Left lung (tissue), 14 donors: ENCODE measurements at places on chromosomes 3 and 15. TPM values are rescaled to one million over a fixed set of nuclear protein-coding genes. Genes with fewer than 3 reads are reported as not detected.

THAP10 gene
- 1.8 TPM for total RNA-seq

TRIM42 gene
- not detected for total RNA-seq

RASGRF1 gene
- total RNA-seq: 24.0 TPM

SLC28A2 gene
- total RNA-seq: not detected

PRKCI gene
- total RNA-seq: 33.0 TPM

PRRT3 gene
- total RNA-seq: 1.8 TPM

GOLGA8F gene
- total RNA-seq: not detected

SEMA3G gene
- total RNA-seq: 36.5 TPM

DNA sequence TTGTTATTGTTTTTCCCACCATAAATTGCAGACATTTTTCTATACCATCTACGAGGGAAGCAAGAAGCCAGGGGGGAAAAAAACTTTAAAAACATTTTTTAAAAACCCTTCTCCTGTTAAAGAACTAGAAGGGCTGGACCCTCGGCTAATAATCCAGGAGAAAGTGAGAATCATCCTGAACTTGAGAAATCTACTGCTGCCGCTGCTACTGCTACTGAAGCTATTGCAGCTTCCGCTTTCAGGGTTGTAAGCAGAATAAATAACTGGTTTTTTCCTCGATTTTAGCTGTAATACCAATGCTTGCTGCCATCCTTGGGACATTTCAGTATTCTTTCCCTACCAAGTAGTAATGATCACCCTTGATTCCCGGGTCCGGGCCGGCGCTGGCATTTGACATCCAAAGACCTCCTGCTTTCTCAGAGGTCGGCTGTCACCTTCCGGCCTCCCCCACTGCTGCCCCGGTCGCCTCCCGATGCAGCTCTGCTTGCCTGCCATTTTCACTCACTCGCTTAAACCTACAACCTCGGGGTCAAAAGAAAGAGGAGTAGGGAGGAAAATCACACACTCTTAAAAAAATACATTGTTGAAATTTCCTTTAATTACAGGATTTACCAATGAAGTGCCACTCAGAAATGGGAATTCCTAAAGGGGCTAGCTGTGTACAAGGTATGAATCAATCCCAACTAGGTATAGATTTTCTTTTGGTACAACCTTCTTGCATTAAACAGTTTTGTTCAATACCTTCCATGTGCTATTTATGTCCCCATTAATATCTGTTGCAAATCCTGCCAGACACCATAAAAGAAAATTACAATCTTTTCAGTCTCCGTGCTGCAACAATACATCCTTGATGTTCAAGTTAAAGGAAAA is 674 bp upstream of the MECOM start:
- peak; percentile 21 for DNase-seq

DNA sequence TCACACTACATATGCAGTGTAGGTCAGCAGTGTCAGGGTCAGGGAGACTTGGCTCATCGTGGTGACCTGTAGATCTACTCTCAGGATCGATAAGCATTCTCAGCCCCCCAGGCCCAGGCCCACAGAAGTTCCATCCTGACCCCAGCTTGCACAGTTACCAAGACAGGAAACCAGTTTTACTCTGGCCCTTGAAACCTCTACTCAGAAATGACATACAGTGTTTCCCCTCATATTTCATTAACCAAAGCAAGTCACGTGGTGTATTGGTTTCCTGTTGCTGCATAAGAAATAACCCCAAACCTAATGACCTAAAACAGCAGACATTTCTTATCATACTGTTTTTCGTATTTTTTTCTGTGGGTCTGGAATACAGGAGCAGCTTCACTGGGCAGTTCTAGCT is 242.2 kb downstream of the SLCO3A1 start:
- no peak for DNase-seq

GRCh38 chr3:9101286-9101685 is 138.0 kb upstream of the RAD18 start:
- DNase-seq: no peak

DNA sequence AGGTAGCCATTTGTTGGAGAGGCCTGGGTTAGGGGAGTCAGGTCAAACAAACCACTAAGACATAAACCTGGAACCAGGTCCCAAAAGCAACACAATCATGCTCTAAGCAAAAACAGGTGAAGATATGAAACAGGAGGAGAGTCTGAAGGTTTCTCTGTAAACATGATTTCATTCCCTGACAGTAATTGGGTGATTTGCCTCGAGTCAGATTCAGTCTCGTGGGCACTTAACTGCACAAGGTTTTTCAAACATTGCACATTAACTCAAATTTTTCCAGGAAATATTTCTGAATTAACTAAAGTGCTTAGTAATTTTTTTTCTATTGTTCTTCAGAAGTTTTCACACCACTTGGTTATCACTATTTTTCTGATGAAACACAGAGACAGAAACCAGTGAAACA is 27.8 kb downstream of the RORA start:
- no peak for DNase-seq

DNA sequence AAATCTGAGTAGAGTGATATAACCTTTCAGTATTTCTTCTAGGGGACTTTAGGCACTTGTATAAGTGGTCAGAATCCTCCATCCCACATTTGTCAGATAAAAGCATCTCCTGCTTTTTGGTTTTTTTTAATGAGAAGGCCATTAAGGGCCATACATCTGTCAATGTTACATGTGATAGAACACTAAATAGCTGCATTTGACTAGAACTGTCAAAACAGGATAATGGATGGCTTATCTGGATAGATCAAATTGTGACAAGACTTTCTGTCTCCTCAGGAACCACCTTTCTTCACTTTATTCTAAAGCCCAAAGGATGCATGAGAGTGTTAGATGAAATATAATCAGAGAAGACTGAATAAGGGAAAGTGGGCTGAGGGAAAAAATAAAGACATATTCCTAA is 533.4 kb upstream of the TGFBR2 start:
- DNase-seq: no peak

- peak; percentile 37 for DNase-seq
These were observed 21.6 kb upstream of the PLXNA1 start for GRCh38 chr3:126961191-126961790.

GRCh38 chr15:66153549-66154415 is 99.8 kb downstream of the MEGF11 start:
- DNase-seq: no peak

- DNase-seq: no peak
These were observed 120.5 kb downstream of the FBLN2 start for GRCh38 chr3:13669457-13669856.

DNA sequence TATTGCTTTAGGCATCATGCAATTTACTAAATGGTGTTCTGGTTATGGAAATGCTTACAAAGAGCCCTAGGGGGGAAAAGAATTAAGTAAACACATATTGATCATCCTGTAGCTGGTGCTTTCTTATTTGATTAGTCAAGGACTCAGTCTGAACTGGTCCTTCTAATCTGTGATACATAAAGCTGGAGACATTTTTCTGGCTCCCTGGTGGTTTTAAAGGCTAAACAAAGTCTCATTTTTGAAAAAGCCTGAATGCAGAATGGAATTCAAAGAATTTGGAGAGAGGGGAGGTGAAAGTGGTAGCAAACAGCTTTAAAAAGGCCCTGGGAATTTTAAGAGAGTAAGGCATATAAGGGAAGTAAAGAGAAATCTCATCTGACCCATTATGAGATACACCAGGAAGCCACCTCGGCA is 149.7 kb downstream of the RBMS3 start:
- DNase-seq: no peak
